Activated effector memory CD4-positive, alpha-beta T cell treated with anti-CD3 and anti-CD28 coated beads, Interleukin-2, amount 50 U/mL, for 16 hours (primary cell): ENCODE measurements at places on chromosomes 3 and 15.

DNA sequence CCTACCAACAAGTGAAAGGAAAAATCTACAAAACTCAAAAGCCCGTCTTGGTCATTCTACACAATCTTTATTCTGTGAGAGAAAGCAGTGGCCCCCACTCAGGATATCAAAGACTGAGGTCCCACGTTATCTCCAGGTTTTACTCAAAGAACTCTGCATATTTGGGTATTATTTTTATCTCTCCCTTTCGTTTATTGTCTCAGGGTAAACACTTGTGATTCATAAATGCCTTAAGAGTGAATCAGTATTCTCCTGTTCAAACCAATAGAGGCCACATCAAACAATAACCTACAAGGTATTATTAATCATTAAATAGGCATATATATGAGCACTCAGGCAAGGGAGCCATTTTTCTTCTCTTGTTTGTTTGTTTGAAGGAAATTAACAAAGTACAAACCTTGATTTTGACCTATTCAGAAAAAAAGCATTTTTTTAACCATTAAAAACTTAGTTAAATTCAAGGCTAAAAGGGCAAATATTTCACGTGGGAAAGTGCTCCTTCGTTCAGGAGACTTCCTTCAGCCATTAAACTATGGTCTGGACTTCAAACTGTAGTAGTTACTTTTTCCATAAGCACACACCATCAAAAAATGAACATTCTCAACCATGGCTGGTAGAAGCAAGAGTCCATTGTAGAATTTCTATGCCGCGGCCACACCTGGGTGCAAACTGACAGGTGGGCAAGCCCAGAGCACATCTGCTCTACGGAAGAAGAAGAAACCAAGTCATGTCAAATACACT, 13.9 kb upstream of the HES1 start:
- DNase-seq = no peak

GRCh38 chr15:48536681-48537091, 108.8 kb downstream of the FBN1 start:
- no peak for DNase-seq

DNA sequence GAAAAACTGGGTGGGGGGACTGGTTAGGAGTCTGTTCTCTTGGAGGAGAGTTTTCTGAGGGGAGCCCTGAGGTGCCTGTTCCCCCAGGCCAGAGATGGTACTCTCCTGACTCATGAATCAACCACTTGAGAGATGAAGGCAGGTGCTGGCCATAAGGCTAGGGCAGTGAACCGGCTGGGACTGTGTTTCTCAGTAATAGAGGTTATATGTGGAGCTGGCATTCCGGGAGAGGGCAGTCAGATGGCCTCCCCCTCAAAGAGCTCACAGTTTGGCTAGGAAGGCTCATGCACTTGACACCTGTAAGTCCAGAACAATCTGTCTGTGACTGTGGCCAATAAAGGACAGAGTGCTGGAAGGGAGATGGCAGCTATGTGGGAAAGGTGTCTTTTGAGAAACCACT, 10.0 kb upstream of the SCN10A start:
- DNase-seq = no peak

DNA sequence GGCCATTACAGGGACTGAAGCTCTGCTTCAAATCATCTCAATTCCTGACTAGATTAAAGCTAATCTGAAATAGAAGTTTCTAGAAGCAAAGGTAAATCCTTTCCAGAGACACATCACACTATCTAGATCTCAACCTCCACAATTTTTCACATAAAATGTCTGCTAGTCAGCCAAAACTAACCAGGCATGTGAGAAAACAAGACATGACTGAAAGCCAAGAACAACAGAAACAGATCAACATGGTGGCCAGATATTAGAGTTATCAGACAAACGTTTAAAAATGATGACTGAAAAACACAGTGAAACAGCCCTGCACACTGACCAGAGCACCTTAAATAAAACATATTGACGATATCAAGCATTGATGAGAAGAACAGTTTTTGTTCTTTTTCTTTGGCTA, 59.1 kb downstream of the SUMF1 start:
- DNase-seq = no peak

DNA sequence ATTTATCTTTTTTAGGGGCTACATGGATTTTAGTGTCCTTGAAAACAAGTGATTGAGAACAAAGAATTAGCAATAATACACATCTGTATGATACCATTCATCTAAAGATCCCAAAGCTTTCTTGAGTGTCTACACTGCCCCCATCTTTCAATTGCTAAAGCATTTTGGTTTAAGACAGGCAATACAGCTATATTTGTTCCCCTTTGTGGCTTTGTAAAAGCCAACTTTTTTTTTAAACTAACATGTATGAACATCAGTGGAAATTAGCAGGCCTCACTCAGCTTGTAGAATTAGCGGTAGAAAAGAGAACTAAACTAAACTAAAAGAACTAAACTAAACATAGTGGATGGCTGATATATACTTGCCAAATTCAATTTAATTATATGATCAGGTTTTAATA, 449.6 kb downstream of the MECOM start:
- no peak for DNase-seq

DNA sequence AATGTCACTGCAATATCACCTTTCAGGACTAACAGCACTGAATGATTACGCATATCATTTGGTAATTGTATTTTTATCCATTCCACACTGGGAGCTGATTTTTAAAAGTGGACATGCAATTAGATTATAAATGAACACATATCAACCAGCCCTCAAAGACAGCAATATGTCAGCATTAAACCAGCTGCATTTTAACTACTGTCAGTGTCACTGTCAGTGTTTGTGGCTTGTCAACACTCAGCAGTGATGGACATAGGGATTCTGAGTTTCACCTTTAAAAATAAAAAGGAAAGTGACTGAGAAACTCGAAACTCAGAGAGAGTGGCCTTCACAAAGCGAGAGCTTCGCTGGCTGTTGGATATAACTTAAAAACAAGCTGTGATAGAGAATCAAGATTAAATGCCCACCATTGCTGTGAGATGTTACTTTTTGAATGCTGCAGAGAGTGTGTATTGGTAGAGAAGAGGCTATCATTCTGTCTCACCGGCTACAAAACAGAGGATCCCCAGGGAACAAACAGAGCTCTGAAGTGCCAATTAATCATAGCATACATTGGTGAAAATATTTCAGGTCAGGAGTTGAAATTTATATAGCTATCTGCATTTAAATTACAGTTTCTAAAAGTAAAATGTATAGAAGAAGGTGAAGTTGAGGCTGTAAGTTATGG, 635.8 kb downstream of the SQOR start:
- DNase-seq = no peak
